HTR-8/SVneo (cell line): ENCODE measurements at places on chromosomes 7 and 10.

DNA sequence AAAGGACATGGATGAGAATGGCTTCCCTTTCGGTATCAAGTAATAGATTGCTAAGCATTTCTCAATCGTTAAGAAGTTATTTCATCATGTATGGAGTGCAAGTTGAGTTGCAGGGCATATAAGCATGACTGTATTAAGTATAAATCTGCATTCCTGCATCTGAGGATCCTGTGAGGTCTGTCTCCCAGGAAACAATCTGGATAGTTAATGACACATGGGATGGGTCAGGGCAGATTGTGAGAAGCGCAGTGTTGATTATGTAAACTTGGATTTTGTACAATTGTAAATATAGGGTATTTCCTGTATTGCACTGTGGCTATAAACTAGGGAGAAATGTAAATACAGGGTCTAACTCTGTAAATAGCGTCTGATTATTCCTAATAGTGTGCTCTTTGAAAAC, 102.6 kb downstream of the PLXDC2 start:
- no peak for DNase-seq

DNA sequence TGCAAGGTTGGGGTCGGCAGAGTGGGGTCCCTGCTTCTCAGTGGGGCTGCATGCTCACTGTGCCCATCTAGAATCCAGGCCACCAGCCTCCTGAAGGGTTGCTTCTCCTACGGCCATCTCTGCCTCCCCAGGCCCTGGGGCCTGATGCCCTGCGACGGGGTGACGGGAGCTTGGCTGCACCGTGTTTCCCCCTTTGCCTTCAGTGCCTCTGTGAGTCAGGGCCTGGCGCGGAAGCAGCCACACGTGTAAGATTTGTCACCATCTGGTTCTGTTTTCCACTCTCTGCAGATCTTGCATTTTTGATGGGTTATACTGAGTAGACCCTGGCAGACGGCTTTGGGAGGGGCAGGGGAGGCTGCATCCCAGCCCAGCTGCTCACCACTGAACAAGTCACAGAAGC, 7.2 kb downstream of the ADAMTS14 start:
- no peak for DNase-seq

DNA sequence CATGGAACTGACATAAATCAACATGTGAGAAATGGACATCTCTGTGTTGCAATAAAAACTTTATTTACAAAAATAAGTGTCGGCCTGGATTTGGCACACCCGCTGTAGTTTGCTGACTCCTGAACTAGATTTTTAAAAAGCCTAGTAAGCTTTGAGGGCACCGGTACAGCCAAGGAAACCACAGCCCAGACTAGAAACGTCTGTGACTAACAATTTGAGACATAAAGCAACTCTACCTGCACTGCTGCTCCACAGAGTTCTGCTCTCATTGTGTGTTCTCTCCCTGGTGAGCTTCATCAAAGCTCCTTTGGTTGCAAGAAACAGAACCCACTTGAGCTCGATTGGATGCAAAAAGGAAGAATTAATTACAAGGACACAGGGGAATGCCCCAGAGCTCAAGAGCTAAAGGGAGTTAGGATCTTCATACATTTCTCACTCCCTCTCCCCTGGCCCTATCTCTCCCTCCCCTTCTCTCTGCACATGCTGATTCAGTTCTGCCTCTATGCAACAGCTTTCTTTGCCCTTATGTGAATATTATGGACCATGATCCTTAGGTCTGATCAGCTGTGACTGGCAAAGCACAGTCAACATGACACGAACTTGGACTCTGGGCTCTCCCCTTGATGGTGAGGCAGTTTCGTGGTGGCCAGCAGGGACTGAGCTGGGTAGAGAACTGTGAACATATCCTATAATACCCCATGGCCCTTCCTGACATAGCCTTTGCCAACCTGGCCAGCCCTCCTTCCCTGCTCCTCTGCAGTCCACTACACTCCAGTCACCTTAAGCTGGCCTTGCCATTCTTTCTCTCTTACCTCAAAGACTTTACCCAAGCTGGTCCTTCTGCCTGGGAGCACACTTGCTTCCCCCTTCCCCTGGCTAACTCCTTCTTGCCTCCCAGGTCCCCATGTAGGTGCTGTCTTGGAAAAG, 77.5 kb upstream of the YAE1 start:
- no peak for DNase-seq

DNA sequence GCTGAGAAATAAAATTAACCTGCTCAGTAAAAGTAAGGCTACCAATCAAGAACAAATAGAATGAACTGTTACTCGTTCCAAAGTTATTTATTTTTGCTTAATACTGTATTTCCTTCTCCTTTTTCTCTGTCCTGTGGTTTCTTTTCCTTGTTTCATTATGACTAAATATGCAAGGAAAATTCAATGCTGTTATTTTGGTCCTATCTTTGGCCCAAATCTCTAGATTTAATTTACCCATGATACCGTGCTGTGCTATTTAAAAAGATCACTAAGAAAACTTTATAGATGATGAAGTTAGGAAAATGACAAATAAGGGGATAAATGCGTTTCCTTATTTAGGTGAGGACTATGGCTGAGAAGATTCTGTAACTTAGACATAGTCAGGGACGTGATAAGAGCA, 45.3 kb upstream of the FAM133B start:
- no peak for DNase-seq

DNA sequence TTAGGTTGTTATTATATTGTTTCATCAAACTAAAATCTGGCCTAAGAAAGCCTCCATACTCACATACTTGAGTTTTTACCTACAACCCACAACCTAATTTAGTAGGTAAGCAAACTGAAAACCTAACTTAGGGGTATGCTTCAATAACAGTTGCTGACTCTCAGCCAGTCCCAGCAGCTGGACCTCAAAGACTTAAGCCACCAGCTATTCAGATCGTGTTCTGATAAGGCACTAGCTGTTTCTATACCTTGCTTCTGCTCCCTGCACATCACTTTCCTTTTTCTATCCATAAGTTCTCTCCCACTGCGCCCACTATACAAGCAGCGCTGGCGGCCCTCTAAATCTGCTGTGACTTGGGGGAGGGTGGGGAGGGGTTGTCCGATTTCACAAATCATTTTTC, 42.3 kb downstream of the SUGCT start:
- no peak for DNase-seq

DNA sequence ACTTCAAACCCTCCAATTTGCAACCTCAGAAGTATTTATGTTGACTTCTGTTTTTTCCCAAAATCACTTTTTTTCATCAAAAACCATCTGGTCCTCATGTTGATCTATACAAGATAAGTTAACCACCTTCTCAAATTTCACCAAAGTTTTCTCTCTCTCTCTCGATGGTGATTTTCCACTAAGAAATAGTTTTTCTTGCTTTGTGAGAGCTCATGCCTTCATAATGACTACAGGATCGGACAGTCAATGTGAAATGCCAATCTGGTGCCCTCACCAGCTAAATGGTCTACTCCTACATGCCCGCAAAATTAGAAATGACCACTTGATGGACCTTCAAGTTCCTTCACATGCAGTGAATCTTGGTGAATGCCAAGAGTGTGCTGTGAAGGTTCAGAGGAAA, 40.4 kb downstream of the CNNM1 start:
- no peak for DNase-seq

- no peak for DNase-seq
Observed at GRCh38 chr7:126806614-126807013, 446.1 kb downstream of the GRM8 start.

DNA sequence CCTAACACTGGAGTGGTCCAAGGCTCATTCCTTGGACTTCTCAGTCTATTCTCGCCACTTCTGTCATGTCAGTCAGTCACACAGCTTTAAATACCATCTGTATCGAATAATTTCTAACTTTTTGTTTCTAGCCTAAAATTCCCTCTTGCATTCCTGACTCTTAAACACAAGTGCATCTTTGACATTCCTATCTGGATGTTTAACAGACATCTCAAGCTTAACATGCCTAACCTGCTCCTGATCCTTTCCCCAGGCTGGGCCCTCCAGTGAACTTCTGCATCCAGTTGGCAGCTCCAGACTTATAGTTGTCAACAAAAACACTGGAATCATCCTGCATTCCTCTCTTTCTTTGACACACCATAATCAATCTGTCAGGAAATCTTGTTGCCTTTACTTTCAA, 4.5 kb upstream of the ABCB4 start:
- DNase-seq: no peak

GRCh38 chr10:5159126-5159525, 25.8 kb downstream of the AKR1C8 start:
- DNase-seq: no peak

- no peak for DNase-seq
Observed at GRCh38 chr7:142299237-142299781, 41.5 kb upstream of the PRSS58 start.

GRCh38 chr7:106111655-106112117, 426 bp downstream of the SYPL1 start:
- DNase-seq: peak; percentile 10

- no peak for DNase-seq
Observed at GRCh38 chr10:75774783-75775490, 343.5 kb downstream of the LRMDA start.

DNA sequence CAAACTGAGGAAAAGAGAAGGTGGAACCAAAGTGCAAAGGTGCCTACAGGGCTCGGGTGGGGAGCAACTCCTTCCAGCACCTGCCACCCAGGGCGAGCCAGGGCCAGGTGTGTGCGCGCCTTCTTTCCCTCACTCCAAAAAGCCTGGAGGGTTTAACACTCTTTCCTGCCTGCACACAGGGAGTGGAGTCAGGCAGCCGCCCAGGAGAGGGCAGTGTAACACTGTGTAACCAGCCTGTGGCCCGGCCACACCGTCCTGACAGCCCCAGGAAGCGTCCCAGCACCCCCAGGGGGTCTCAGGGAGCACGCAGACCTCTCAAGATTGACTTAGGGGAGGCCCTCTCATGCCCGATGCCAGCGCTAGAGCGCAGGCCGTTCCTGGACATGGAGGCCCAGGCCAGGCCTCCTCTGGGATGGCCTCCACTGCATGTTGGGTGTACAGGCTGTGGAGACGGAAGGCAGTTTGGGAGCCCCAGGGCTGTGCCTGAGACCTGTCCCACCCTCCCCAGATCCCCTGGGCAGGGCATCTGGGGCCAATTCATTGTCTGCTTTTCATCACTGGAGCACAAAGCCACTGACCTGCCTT, 13.4 kb downstream of the BRI3 start:
- DNase-seq: peak; percentile 71

DNA sequence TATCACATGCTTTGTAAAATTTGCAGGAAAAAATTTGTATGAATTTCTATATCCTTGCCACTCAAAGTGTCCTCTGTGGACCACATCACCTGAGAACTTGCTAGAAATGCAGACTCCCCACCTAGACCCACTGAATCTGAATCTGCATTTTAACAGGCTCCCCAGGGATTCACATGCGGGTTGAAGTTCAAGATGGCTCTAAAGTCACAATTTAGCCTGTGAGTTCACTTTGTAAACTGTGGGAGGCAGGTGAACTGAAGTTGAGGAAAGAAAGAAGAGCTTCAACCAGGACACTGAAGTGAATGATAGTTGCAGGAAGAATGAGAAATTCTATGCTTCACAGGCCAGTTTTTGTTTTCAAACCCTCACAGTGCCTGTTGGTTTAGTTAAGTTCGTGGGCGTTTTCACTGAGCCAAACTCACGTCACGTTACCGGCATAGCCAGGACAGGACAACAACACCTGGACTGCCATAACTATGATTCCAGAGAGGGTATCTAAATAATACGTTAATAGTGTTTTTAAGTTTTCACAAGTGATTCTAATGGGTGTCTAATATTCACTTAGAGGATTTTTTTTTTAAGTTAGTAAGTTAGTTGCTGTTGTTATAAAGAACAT, 240.0 kb downstream of the PHTF2 start:
- no peak for DNase-seq

DNA sequence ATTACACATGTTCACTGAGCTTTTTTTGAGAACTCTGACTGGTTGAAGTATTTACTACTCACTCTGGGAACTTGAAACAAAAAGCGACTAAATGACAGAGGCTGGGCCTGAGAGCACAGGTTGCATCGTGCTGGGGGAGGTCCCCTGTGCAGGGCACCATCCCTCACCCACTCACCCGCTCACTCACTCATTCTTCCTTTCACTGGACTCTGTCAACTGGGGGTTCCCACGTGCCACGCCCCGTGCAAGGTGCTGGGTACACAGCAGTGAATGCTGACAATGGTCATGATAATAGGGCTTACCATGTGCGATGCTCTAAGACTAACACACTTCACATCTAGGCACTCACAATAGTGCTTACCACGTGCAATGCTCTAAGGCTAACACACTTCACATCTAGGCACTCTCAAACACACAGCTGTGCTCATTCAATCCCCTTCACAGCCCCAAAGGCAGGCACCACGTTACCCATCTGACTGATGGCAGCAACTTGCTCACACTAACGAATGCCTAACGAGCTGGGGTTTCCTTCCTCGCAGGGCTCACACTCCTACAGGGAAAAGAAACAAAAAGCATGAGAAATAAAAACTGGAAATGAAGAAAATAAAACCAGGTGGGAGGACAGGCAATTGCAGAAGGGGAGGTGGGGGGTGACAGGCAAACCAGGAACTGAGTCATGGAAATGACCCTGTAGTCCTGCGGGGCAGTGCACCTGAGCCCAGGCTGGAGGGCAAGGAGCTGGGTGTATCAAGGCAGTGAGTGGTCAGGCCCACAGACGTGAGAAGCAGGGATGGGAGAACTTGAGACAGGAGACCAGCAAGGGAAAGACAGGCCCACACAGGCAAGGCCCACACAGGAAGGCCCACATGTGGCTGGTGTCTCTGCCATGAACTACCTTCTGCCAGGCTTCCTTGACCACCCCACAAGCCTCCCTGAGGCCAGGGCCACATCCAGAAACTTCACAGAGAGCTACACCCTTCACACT, 147.0 kb upstream of the FAM20C start:
- no peak for DNase-seq

- DNase-seq: no peak
Observed at GRCh38 chr7:2474224-2474623, 2.0 kb downstream of the GRIFIN start.

DNA sequence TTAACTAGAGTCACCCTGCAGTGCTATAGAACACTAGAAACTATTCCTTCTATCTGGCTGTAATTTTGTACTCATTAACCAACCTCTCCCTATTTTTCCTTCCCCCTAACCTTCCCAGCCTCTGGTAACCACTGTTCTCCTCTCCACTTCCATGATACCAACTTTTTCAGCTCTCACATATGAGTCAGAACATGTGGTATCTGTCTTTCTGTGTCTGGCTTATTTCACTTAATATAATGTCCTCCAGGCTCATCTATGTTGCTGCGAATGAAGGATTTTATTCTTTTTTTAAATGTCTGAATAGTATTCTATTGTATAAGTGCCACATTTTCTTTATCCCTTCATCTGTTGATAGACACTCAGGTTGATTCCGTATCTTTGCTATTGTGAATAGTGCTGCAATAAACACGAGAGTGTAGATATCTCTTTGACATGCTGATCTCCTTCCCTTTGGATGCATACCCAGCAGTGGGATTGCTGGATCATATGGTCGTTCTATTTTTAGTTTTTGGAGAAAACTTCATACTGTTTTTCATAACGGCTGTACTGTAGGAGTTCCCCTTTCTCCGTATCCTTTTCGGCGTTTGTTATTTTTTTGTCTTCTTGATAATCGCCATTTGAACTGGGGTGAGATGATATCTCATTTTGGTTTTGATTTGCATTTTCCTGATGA, 101.4 kb downstream of the FAM107B start:
- no peak for DNase-seq
